ENCODE measurements at places on chromosomes 3 and 15. TPM values are rescaled to one million over a fixed set of nuclear protein-coding genes. Genes with fewer than 3 reads are reported as not detected.

Gene TYRO3
- 5.6 TPM for total RNA-seq

Gene CIB1
- 56.4 TPM for total RNA-seq

Gene CYP1A1
- total RNA-seq: not detected

Gene RTP4
- total RNA-seq: 0.23 TPM

Gene DAZL
- total RNA-seq: not detected

Gene FANCD2OS
- total RNA-seq: not detected

Gene ACTL6A
- 12.6 TPM for total RNA-seq

Gene MEF2A
- total RNA-seq: 76.2 TPM

Gene CAMK2N2
- not detected for total RNA-seq

Gene COPG1
- 70.1 TPM for total RNA-seq

Gene AMT
- total RNA-seq: 2.5 TPM

Gene P2RY13
- total RNA-seq: 0.73 TPM

Gene NOX5
- not detected for total RNA-seq

Gene ISL2
- not detected for total RNA-seq

Gene GOLGA8R
- total RNA-seq: 1.2 TPM

Gene GOLGA8G
- total RNA-seq: not detected

Gene CEP152
- total RNA-seq: 1.3 TPM

Gene PPM1L
- 76.1 TPM for total RNA-seq

Gene ST8SIA2
- total RNA-seq: not detected

Gene GOLGA8M
- total RNA-seq: 0.38 TPM

Gene MYO5C
- 3.0 TPM for total RNA-seq

Gene A4GNT
- total RNA-seq: not detected

Gene MKRN2
- 17.2 TPM for total RNA-seq

Gene GHSR
- not detected for total RNA-seq

Gene CRABP1
- total RNA-seq: not detected

Gene LRRIQ4
- total RNA-seq: not detected

Gene HYAL1
- total RNA-seq: 8.5 TPM

Gene NANOGP8
- total RNA-seq: not detected

Gene CFAP100
- not detected for total RNA-seq

Gene BCHE
- 1.9 TPM for total RNA-seq

Gene MUC4
- 0.08 TPM for total RNA-seq

Gene PLA2G4B
- 1.3 TPM for total RNA-seq

Data from psoas muscle (tissue), 8 donors.